Stimulated activated CD8-positive, alpha-beta memory T cell treated with anti-CD3 and anti-CD28 coated beads, Interleukin-15, amount 100 ng/mL, for 48 hours (primary cell): ENCODE measurements at places on chromosomes 5 and 9.

DNA sequence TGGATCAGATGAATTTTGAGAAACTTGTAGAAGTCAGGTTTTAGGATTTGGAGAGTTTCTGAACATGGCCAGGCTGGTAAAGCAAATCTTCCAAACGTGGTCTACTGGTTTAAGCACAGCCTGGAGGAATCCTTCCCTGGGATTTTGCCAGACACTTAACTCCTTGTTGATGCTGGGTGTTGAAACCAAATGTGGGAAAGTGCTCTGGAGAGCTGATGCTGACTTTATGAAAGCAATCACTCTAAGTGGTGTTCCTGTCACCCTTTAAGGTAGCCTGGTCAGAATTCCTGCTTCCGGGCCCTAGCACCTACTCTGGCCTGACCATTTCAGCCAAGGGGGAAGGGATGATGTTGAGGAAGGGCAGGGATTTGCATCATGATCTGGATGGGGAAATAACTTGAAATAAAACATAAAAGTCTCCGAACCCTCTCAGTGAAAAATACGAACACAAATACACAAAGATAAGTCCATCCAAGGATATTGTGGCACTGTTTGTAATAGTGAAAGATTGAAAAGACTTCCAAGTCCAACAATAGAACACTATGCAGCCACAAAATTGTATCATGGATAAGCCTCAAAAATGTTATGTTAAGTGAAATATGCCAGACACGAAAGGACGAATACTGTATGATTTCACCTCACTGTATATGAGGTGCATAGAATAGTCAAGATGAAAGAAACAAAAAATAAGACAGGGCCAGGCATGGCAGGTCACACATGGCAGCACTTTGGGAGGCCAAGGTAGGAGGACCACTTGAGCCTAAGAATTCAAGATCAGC is 57.7 kb downstream of the PDE6A start:
- DNase-seq: no peak

DNA sequence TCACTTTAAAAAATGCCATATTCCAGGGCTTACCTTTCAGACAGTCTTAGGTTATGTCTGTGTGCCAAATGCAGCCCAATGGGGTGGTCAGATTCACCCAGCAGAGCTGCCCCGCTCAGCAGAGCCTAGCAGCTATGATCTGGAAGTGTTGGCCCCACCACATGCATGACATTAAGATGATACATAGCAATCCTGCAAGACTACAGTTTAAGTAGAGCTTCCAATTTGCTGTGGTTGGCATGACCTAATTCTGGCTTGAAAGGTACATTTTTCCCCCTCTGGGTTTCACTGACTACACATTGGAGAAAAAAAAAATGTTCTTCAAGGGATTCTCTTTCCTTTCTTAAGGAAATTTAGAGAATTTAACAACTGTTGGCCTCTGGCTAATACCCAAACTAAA is 22.5 kb downstream of the MEF2C start:
- no peak for DNase-seq

DNA sequence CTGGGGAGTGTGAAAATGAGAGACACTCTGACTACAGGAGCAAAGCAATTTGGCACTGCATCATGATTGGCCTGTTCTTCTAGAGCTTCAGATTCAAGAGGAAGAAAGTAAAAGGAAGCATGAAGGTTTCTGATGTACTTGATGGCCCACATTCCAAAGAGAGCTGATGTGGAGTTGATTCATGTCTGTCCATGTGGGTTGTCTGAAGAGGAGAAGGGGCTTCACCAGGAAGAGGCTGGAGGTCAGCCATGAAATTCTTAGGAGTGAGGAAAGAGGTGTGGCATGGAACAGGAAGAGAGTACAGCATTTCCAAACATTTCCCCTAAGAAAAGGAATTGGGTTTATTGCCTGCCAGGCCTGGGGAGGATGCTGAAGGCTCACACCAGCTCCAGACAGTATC is 70.7 kb downstream of the PTCD2 start:
- DNase-seq: no peak

DNA sequence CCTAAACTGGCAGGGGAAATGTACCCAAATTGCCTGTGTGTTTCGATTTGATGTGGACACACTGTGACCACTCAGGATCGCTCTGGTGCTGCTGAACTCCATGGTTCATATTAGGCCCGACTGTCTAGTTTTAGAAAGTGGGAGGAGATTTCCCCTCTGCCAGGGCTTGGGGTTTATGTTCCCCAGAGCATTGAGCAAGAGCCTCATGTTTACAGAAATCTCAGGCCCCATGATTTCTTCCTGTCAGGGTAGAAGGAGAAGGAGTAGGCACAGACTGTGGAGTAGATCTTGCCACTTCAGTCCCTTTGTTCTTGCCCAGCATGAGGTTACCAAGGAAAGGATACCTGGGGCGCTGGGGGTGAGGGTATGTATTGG is 40.8 kb upstream of the GLRX start:
- no peak for DNase-seq

DNA sequence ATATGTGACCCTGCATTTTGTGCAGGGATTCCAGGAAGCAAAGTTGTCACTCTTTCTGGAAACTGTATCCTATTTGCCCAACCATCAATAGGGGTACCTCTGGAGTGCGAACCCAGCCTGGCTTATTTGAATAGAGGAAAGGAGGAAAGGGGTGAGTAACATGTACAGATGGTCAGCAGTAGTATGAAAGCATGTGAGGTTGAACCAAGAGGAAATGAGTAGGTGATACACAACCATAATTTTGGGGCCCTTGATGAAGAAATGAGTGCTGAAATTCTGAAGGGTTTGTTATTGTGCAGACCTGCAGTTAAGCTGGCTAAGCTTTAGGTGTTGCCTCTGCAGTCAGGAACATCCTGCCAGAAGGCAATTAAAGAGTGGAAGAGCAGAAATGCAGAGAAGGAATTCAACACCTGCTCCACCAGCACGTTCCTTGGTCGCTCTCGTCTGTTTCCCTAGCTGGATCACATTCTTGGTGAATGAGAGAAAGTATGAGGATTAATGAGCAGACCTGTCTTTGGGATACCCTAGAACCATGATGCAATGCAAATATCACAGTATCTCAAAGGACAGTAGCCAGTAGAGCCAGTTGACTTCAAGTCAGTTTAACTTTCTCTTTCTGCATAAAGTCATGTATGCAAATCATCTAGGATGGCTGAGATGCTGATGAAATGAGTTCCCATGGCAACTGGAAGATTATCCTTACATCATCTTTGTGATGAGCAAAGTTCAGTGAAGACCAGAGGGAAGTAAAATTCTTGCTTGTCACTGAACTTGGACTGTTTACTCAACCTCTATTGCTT is 13.2 kb upstream of the IL12B start:
- no peak for DNase-seq

DNA sequence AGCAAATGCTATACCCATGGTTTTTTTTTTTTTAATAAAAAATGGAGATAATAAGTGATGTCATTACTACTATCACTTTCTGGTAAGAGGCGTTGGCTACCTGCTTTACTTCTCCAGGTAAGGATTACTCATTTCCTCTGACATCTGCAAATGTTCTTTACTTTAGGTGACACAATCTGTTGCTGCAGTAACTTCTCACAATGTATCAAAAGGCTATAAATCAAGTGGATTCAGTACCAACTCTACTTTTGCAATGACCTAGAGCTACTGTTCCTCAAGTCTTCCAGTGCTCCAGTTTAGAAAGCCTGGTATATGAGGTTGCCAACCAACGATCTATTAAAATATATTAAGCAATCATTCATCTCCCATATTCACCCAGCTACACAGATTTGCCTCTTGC is 129.1 kb downstream of the PLK2 start:
- no peak for DNase-seq

- DNase-seq: no peak
These were observed 206.5 kb downstream of the DAB2IP start for GRCh38 chr9:121857928-121858327.

- peak; percentile 8 for DNase-seq
These were observed 14.6 kb upstream of the ARSI start for GRCh38 chr5:150317048-150318003.

DNA sequence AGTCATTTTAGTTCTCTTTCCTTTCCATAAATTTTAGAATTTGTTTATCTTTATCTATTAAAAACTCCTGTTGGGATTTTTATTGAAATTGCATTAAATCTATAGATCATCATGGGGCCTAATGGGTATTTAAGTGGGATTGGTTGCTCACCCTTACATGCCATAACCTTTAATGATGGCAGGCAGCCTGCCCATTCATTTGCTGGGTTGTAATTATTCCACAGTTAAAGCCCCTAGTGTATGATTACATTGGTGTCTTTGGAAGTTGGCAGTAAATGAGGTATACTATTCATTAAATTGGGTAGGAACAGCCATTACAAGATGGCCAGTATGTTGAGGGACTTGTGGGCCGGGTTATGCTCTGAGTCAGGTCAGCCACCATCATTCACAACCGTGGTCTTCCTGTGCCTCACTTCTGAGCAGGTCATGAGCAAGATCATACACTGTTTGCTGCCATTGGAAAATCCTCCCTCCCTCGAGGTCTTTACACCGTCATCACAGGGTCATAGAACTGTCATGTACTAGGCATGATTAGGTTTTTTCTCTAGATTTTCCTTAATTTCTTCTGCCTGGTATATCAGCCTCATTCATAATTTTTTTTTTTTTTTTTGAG is 59.5 kb downstream of the CYSTM1 start:
- no peak for DNase-seq

GRCh38 chr9:130406278-130406895 is 38.4 kb upstream of the ASS1 start:
- no peak for DNase-seq

DNA sequence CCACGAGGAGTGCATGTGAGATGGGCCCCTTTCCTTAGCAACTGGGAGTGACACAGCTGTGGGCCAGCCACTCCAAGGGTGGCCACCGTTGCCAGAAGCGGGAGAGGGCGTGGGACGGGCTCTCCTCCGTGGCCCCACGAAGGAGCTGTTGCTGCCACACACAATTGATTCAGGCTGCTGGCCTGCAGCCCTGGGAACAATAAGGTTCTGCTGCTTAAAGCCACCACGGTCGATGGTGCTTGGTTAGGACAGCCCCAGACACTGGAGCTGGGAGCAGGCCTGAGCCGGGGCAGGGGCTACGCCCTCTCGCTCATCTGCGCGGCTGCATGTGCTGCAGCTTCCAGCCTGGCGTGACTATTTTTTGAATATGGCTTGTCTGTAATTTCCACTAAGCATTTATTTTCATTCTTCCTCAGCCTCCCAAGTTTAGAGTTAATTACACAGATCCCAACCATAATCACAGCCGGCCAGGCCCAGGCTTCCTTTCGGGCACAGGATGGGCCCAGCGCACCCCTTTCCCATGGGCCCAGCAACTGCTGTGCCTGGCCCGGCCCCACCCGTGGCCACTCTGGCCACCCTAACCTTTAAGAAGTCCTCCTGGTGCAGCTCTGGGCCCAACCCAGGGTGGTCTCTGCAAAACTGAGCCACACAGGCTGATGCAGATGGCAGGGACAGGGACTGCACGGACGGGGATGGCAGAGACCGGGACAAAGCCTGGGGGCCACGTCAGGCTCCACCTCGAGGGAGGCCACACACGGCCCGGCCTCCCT is 49.7 kb downstream of the VAV2 start:
- DNase-seq: no peak

- DNase-seq: no peak
These were observed 78.5 kb upstream of the DNAH5 start for GRCh38 chr5:14022971-14023370.

GRCh38 chr5:139453683-139454567 is 8.6 kb downstream of the ECSCR start:
- DNase-seq: no peak

DNA sequence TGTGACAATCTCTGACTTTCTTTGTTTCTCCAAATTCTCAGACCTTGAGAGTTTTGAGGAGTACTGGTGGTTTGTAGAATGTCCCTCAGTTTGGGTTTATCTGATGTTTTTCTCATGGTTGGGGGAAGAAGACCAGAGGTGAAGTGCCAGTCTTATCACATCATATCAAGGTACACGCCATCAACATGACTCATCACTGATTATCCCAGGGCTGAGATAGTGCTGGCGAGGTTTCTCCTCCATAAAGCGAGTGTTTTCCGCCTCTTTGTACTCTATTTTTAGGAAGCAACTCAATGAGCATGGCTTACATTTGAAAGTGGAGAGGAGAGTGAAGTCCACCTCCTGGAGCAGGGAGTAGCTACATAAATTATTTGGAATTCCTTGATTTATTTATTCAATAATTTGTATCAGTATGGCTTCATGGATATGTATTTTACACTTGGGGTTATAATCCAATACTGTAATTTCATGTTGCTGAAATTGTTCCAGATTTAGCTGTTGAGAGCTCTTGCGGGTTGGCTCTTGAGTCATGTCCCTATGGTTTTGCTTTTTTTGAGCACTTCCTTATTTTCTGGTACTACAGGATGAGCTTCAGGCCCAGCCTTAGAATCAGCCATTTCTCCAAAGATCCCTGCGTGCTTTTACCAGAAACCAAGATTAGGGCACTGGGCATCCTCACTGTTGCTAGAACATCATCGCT is 23.9 kb downstream of the DCANP1 start:
- DNase-seq: no peak

DNA sequence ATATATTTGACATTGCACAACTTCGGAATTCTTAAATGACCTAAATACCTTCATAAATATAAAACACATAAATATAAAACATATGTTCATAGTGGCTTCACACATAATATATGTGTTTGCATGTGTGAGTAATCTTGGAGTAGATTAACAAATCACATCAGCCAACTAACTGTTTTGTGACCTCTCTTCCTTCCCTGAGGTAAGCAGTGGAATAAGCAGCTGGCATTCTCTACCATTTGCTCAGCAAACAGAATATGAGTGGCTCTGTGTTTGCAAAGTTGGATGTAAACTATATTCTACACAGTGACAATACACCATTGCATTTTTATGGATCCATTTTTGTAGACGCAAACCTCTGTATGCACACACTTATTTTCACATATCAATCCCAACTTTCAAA is 189.9 kb downstream of the ACER2 start:
- no peak for DNase-seq

DNA sequence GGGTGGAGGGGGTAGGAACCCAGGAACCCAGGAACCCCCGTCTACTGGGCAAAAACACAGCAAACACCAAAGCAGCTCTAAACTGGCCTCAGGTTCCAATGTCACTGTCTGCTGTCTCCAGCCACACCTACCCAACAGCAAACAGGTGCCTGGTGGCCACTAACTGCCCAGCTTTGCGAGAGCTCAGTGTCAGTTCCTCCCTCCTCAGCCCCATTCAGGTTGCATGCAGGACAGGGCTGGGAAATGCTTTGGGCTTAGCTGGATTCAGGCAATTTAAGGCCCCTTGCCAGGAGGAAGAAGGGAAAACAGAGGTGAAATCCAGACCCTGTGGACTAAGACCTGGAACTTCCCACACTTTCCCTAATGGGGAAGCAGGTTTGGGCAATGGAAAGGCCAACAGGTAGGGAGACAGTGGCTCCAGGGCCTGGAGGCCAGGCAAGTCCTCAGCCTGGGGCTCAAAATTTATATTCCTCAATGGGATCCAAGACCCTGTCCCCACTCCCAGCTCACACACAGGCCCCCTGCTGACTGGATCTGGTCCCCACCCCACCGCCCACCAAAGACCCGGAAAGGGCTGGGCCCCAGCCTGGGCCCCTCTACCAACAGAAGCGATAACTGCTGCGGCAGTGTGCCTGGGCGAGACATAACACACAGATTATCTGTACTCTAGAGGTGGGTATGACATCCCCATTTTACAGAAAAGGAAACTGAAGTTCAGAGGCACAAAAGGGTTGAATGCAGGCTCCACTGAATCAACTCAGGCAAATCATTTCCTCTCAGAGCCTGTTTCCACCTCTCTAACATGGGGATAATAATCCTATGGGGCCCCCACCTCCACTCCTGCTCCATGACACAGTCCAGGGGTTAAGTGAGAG is 3.5 kb downstream of the EEIG1 start:
- DNase-seq: no peak
